ENCODE measurements at places on chromosomes 7 and 10.

DNA sequence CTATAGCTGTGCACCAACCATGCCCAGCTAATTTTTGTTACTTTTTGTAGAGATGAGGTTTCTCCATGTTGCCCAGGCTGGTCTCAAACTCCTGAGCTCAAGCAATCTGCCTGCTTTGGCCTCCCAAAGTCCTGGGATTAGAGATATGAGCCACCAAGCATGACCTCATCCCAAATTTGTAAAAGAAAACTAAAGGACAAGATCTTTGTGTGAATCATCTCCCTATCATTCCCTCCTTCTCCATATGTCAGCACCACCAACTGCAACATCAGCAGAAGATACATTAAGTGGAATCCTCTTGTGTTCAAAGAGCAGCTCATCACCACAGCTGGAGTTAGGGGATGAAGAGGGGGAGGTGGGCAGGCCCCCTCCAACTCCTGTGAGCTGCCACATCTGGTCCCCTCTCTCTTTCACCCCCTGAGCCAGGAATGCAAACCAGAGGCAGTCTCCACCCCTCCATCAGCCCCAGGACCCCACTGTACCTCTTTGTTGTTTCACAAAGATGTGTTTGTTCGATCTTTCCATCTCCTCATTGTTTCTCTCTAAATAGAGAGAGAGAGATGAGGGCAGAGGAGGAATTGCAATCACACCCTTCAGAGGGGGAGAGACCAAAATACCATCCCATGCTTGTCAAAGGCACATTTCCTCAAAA is 47.3 kb upstream of the PIP4K2A start:
- DNase-seq = no peak

GRCh38 chr10:67794909-67795460 is 43.0 kb downstream of the DNAJC12 start:
- no peak for DNase-seq

DNA sequence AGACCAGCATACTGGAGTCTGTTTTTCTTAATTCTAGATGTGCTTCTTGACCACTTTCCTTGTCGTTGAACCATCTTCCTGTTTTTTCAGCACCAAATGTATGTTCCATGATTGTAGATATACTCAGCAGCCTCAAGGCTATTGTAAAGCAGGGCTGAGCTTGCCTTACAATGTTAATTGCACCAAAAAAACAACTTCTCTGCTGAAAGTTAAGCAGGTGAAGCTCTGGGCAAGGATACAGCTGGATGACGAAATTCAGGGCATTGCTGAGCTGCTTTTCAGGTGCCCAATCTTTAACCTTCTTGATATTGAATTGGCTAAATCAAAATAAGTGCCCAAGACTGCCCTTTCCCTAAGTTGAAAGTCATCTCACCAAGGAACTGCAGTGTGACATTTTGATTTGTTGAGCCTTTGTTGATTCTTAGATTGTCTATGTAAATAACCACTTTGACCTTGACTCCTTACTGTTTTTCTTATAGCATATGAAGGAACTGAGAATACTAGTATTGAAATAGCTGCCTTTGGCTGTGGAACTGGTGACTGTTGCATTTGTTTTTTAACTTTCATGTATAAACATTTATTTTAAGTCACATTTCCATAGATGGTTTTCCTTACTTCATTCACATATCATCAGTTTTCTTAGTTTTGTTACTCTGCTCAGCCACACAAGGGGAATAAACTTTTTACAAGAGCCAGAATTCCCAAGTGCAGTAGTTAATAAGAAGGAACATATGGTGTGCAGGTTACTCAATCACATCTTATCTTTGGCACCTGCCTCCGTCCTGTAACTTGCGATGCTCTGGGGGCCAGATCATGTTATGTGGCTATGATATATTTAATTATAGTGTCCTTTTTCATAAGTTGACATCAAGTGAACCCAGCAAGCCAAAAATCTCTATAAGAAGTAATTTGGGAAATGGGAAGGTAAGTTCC is 3.1 kb downstream of the AHCYL2 start:
- no peak for DNase-seq

- DNase-seq = no peak
Observed at GRCh38 chr7:45238806-45239205, 81.2 kb downstream of the RAMP3 start.

- DNase-seq = no peak
Observed at GRCh38 chr7:90303241-90303640, 17.9 kb downstream of the FAM237B start.

DNA sequence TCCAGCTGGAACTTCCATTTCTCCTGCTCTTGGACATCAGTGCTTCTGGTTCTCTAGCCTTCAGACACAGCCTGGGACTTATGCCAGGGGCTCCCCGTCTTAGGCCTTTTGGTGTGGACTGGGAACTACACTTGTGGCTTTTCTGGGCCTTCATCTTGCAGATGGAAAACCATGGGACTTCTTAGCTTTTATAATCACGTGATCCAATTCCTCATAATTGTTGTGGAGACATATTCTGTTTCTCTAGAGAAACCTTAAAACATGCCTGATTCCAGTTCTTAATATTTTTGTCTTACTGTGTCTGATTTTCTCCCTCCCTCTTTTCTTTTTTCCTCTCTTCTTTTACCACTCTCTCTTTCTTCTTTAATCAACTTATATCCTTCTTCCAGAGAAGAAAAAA is 224.2 kb upstream of the FOXP2 start:
- no peak for DNase-seq

- no peak for DNase-seq
Observed at GRCh38 chr10:123139521-123140163, 3.9 kb downstream of the HMX3 start.

GRCh38 chr10:70733051-70733450 is 52.1 kb downstream of the TBATA start:
- DNase-seq = no peak

DNA sequence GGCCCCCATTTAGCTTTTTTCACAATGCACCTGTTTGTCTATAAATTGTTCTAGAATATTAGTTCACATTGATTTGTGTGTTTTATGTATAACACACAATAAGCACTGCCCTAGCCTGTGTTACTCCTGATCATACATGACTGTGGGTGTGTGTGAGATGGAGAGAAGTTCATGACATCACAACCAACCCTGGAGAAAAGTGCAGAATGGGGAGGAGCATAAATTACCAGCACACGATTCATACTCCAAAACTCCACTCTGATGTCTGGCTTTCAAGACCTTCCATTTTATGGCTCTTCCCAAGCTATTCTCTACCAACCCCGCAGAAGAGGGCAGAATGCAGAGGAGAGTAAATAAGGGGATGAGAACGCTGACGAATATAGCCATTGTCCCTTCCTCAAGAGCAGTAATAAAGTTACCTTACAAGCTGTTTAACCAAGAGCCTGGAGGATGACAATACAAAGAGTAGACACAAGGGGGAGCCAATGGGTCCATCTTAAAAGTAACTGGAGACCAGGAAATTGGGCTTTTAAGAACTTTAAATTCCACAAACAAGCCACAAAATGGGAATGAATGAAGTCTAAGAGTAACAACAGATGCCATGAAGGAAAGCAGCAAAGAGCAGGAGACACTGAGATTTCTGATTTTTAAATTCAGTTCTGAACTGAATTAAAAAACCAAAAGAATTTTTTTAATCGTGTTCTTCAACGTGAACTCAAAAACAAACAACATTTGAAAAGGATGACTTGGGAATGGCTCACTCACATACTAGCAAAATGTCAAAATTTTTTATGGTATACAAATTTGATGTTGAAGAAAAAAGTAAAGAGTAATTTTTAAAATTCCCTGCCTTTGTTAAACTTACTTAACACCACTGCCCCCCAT is 159.6 kb downstream of the PARD3 start:
- DNase-seq = peak; percentile 6

- DNase-seq = no peak
Observed at GRCh38 chr7:3197567-3198213, 103.4 kb upstream of the SDK1 start.

DNA sequence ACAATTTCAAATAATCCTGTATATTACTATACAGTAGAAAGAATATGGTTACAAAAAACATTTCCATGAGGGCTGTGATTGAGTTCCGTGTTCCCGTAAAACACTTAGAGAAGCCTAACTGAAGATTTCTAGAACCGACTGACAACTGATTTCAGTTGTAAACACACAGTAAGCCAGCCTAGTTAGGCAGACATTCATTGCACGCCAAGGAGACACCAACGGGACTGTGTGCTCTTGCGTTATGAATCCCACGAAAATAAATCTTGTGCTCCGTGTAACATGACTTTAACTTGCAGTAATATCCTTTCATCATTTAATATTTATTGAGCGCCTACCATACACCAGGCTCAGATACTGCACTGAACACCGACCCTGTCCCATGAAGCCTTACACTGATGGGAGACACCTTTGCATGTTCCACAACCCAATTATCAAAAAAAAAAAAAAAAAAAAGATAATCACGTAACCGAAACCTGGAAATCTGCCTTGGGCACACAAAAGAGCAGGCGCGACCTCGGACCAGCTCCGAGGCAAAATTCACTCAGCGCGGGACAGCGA is 420 bp upstream of the KLHL7 start:
- no peak for DNase-seq

GRCh38 chr7:27116962-27117886 is 13.3 kb downstream of the HOXA4 start:
- DNase-seq = no peak

- DNase-seq = no peak
Observed at GRCh38 chr7:155942226-155942950, 130.1 kb upstream of the SHH start.

DNA sequence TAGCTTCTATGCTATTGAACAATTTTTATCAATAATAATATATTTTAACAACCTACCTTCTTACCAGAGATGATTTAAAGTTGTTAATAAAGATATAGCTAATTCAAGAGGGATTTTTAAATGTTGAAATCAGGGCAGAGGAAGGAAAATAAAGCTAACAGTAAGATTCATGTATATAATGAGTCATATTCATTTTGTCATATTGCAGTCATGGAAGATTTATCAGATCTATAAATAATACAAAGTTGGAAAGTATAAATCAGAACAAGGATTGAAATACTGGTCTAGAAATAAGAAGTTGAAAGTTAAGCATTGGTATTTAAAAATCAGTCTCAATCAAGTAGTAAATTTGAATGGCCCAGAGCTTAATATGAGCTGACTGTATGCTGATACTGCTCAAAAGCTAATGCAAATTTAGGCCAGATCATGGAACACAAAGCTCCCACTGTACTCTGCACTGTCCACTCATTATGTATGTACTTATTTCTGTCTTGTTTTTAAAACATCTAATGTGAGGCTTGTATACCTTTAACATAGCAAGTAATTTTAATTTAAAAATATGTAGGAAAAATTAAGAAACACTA is 196.9 kb downstream of the ZEB1 start:
- DNase-seq = no peak

- DNase-seq = no peak
Observed at GRCh38 chr10:49151025-49151445, 17.2 kb upstream of the FAM170B start.

GRCh38 chr10:80460399-80461207 is 6.5 kb downstream of the TSPAN14 start:
- no peak for DNase-seq

DNA sequence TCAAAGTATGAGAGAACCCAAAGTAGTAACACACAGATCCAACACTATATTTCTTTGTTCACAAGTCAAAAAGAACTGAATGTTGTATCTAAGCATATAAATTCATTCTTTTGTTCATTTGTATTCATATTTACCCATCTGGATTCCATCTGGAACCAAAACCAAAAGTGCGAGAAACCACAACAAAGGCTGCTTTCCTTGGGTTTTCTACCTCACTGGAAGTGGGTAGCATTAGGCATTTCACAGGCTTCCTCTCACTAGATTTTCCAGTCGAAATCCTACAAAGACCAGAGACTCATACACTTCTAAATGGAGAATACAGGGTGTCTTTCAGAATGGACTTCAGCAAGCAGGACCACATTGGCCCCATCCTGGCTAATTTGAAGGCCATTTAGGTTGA is 109.8 kb upstream of the WNT16 start:
- DNase-seq = no peak

GRCh38 chr7:116582806-116583444 is 58.1 kb downstream of the CAV1 start:
- no peak for DNase-seq

GRCh38 chr10:75407224-75407712 is 5.7 kb upstream of the ZNF503 start:
- no peak for DNase-seq

DNA sequence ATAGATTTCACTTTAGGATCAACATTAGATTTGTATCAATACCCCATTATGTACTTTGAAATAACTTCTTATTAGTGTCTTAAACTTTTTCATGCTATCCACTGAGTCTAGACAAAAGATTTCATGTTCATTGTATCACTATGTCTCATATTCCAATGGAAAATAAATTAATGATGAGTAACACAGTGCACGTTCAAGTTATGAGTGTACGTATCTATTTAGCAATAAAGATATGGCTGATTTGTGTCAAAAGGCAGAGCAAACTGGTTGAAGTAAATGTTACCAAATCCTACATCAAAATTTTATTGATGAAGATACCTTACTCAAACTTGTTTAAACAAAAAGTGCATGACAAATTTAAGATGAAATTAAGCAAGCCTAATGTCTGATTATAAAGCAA is 102.4 kb downstream of the SEMA3E start:
- DNase-seq = no peak

GRCh38 chr7:47551668-47552440 is 30.1 kb downstream of the TNS3 start:
- no peak for DNase-seq

GRCh38 chr10:63899673-63900300 is 378.6 kb downstream of the REEP3 start:
- no peak for DNase-seq

- no peak for DNase-seq
Observed at GRCh38 chr10:43853369-43853768, 204.7 kb upstream of the ZNF32 start.

- no peak for DNase-seq
Observed at GRCh38 chr10:30502266-30503060, 68.5 kb downstream of the MAP3K8 start.

- DNase-seq = no peak
Observed at GRCh38 chr10:116470768-116471415, 43.2 kb downstream of the PNLIPRP3 start.

- no peak for DNase-seq
Observed at GRCh38 chr7:18975276-18975675, 142.2 kb downstream of the TWIST1 start.
